ENCODE measurements at places on chromosomes 13 and 19.
A peak's percentile ranks its signal among the peaks of the same experiment; 100 is the strongest.

DNA sequence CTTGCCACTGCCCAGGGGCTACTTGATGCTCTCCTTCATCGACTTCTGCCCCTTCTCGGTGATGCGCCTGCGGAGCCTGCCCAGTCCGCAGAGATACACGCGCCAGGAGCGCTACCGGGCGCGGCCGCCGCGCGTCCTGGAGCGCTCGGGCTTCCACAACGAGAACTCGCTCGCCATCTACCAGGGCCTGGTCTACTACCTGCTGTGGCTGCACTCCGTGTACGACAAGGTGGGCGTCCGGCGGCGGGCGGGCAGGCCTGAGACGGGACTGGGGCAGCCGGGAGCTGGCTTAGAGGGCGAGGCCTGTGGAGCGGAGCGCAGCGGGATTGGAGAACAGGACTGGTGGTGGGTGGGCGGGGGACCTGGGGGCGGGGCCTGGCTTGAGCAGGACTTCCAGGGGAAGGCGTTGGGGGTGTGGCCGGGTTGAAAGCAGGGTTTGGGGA lies 12.7 kb upstream of the PSMD8 start:
- DNase-seq: peak; percentile 33

- no peak for DNase-seq
Observed at GRCh38 chr19:15633082-15633835, 7.4 kb upstream of the CYP4F3 start.

DNA sequence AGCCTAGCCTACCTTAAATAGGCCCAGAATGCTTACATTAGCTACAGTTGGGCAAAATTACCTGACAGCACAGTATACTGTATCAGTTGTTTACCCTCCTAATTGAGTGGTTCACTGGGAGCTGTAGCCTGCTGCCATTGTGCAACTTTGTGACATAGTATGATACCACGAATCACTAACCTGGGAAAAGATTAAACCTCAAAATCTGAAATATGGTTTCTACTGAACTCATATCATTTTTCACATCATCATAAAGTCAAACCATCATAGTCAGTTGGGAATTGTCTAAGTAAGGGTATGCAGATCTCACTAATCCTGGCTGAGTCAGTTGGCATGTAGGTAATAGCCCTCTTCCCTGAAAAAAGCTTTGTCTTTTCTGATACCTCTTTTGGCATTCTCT lies 9.2 kb downstream of the PAN3 start:
- no peak for DNase-seq

GRCh38 chr13:39039041-39039440 lies 785 bp downstream of the NHLRC3 start:
- no peak for DNase-seq
